Posterior vena cava (tissue), 2 donors: ENCODE measurements at places on chromosomes 3 and 15. TPM values are rescaled to one million over a fixed set of nuclear protein-coding genes. Genes with fewer than 3 reads are reported as not detected.
A peak's percentile ranks its signal among the peaks of the same experiment; 100 is the strongest.

GRCh38 chr3:171753665-171754408 lies 56.4 kb downstream of the PLD1 start:
- DNase-seq, result no peak

Gene SHF
- total RNA-seq, result 8.5 TPM

- DNase-seq, result no peak
Observed at GRCh38 chr15:95267481-95267880, 1036.1 kb downstream of the MCTP2 start.

GRCh38 chr3:36175113-36175812 lies 205.0 kb upstream of the STAC start:
- no peak for DNase-seq

DNA sequence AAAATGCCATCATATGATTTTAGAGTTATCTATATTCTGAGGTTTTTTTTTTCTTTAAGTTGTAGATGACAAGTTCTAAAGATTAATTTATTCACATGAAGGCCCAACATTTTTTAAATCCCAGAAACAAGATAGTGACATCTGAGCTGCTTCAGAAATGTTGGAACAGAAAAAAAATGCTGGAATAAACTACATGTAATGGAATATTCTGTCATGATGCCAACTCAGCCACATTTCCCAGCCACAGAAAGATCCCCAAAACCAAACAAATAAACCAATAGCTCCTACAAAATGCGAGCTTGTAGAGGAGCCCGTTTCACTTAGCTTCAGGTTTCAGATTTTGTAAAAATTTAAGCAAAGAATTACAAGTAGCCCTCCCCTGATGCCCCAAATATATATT lies 111.0 kb upstream of the MYO5C start:
- DNase-seq, result no peak

DNA sequence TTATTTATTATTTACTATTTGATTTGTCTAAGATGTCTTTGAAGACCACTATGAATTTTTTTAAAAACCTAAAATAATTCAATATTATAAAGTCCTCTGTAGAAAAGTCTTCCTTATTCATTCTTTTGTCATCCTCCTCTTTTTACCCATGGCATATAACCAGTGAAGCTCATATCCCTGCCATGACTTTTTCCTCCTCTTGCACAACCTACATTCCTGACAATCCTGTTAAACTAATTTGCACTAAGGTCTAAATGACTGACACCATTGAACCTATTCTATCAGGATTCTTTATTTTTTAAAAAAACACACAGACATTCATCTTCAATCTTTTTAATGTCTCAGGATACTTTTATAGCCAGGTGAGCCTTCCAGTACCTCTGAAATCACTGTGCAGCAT lies 159.9 kb upstream of the SLC2A2 start:
- no peak for DNase-seq

- DNase-seq, result no peak
Observed at GRCh38 chr3:60774617-60775016, 476.6 kb downstream of the FHIT start.

DNA sequence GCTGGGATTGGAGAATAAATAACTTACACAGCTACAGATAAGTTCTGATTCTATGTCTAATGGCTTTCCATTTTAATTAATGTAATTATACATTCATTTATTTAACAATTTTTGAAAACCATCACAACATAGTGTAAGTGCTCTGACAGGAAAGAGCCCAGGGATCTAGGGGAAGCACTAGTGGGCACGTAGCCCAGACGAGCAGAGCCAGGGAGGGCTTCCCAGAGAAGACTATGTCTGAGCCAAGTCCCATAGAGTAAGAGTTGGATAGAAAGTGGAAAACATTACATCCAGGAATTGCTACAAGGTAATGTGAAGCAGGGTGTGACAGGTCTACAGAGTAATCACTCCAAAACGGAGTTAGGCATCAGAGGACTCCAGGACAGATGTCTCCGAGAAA lies 2.9 kb upstream of the HGD start:
- DNase-seq, result no peak

DNA sequence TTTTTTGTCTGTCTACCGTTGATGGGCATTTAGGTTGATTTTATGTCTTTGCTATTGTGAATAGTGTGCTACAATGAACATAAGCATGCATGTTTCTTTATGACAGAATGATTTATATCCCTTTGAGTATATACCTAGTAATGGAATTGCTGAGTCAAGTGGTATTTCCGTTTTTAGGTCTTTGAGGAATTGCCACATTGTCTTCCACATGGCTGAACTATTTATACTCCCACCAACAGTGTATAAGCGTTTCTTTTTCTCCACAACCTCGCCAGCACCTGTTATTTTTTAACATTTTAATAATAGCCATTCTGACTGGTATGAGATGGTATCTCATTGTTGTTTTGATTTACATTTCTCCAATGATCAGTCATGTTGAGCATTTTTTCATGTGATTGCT lies 89.6 kb upstream of the GALNT15 start:
- DNase-seq, result no peak

Gene IQCH
- 2.3 TPM for total RNA-seq

- DNase-seq, result peak; percentile 65
Observed at GRCh38 chr3:58567251-58567515, 10.0 kb downstream of the FAM107A start.

Gene SLC6A11
- not detected for total RNA-seq

GRCh38 chr3:124747111-124747981 lies 17.1 kb downstream of the UMPS start:
- DNase-seq, result no peak

Gene CLDN18
- total RNA-seq, result not detected

DNA sequence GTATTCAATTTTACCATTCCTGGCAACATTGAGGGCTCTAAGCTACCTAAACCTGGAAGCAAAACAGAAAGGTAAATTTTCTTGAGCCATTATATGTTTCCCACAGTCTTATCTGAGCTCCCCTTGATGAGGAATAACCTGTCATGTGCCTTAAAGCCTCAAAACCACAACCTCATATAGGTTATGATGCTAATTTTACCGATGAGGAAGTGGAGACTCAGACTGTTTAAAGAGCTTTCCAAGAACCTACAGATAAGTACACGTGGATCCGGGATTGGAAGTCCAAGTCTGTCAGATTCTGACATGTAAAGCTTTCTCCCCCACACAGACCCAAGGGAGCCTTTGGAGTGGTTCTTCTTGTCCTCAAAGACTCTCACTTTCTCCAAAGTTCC lies 140.5 kb downstream of the SEMA6D start:
- DNase-seq, result no peak

- peak; percentile 97 for DNase-seq
Observed at GRCh38 chr3:14452740-14453710, 50.6 kb downstream of the SLC6A6 start.

GRCh38 chr15:92062505-92062904 lies 209.0 kb downstream of the SLCO3A1 start:
- no peak for DNase-seq

- DNase-seq, result peak; percentile 77
Observed at GRCh38 chr3:2099779-2100191, 1.1 kb downstream of the CNTN4 start.

- DNase-seq, result no peak
Observed at GRCh38 chr3:102676424-102676823, 241.6 kb downstream of the ZPLD1 start.

Gene MESP2
- total RNA-seq, result 0.38 TPM

- DNase-seq, result no peak
Observed at GRCh38 chr3:127011270-127011992, 28.5 kb downstream of the PLXNA1 start.

- DNase-seq, result no peak
Observed at GRCh38 chr3:172098698-172099494, 59.5 kb downstream of the FNDC3B start.

DNA sequence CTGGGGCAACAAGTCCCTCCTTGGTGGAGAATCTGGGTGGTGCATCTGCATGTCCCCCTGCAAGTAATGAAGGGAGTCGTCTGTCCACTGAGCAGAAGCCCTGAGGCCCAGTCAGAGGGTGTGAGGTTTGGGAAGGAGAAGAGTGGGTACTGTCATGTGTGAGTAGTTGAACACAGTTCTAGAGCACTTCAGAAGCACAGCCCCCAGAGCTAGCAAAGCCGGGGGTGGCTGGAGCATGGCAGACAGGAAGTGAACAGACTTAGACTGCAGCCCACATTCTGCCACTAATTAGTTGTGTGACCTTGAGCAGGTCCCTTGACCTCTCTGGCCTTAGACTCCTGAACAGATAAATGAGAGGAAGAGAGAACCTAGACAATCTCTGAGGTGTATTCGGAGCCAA lies 207.6 kb downstream of the UACA start:
- DNase-seq, result no peak

DNA sequence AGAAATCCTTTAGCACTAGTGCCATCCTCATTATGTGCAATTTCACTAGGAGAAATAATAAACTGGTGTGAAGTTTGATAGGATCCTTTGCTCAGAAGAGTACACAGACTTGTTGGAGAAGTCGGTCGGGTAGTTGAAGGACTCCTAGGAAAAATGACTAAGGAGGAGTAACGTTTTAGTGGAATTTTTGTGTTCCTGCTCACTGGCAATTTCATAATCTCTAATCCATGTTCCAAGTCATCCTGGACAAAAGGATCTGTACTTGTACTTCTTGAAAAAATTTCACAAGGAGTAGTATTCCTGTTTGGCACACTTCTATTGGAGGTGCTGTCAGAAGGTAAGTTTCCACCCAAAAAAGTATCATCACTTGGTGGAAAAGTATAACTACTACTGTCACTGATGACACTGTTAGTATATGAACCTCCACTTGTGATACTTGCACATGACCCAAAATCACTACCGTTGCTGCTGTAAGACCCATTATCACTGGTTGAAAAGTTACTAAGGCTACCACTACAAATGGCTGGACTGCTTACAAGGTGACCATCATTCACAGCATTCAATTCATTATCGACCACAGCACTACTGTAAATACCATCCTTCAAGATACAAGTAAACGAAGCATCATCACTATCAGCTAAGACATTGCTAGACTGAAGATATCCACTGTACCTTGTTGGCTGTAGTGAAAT lies 77.4 kb downstream of the NEDD4 start:
- DNase-seq, result no peak

DNA sequence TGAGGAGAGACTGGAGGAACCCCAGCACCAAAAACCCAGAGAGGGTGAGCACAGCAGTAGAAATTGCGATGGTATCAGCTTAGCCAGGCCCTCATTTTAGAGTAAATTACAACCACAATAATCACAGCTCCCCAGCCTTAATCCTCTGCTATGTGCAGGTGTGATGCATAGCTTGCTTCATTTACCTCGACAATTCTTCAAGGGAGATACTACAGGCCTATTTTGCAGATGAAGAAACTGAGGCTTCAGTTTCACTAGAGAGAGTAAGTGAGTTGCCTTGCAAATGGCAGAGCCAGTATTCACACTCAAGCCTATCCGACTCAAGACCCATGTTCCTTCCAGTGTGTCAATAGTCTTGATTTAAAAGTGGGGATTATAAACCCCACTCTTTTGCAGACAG lies 33.4 kb downstream of the LSM3 start:
- DNase-seq, result no peak

Gene PLA2G4D
- not detected for total RNA-seq

- DNase-seq, result no peak
Observed at GRCh38 chr3:140529096-140529495, 148.8 kb upstream of the TRIM42 start.

Gene NEK10
- 1.5 TPM for total RNA-seq

- no peak for DNase-seq
Observed at GRCh38 chr15:90840954-90841353, 27.4 kb upstream of the FURIN start.

- no peak for DNase-seq
Observed at GRCh38 chr15:52808441-52808840, 18.3 kb upstream of the ONECUT1 start.

DNA sequence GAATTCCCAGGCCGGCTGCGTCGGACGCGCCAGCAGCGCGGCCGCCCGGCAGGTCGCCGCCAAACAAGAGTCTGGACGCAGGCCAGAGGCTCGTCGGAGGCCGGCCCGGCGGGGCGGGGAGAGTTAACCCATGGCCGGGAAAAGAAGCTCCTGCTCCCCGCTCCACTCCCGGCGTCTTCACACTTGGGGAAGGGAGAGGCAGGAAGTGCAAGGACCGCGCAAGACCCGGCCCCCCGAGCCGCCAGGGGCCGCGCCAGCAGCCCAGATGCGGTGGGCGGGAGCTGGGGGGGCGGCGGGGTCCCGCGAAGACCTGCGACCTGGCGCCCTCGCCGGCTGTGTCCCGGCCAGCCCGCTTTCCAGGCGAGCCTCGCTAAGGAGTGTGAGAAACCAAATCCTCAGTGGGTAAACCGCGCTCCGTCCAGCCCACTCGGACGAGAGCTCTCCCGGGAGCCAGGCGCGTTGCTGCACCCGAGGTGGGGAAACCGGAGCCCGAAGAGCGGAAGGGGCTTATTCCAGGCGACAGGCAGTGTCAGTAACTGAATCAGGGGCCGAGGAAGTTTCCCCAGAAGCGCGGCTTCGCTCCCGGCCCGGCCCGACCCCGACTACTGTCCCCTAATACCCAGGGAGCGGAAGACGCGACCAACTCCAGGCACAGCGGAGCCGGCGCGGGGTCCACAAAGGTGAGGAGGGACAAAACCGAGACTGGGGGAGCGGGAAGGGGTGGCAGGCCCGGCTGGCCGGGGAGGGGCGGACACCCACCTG lies 721 bp downstream of the ADAMTS7 start:
- no peak for DNase-seq

GRCh38 chr3:103991461-103992115 lies 1375.1 kb upstream of the ALCAM start:
- no peak for DNase-seq

- no peak for DNase-seq
Observed at GRCh38 chr3:164186095-164186494, 892.2 kb downstream of the SI start.

DNA sequence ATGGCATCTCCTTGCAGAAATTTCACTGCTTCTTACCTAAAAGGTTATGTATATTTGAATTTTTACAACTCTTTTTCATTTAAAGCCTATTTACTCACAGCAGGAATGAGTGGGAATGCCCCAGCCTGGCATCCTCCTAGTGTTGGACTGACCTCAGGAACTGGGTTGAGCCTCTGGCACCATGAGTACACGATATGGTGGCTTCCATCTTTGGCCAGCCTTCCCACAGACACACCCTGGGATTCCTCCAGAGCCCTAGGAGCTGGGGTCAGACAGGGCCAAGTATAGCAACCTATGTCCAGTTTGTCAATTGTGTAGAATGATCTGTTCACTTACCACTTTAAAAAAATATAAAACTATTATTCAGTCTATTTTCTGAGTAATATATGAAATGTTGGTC lies 57.2 kb upstream of the HEG1 start:
- DNase-seq, result no peak

Gene BNC1
- 0.29 TPM for total RNA-seq

DNA sequence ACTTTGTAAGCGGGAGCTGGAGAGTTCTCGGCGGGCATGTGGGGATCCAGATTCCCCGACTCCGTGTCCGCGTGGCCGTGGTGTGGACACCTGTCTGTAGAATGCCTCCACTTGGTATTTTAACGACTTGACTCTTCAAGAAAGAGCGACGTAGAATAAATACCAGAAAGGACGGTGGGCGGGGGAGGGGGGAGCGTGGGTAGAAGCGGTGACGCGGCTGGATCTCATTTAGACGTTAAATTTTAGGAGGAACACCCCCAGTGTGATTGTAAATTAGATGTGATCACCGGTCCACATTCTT lies 620 bp upstream of the PYGO1 start:
- DNase-seq, result no peak

Gene PCCB
- 23.7 TPM for total RNA-seq

- DNase-seq, result no peak
Observed at GRCh38 chr3:185280572-185281365, 26.9 kb upstream of the EHHADH start.
